Cardiac muscle cell (in vitro differentiated cells and primary cell): ENCODE measurements at places on chromosomes 6 and 20. TPM values are rescaled to one million over a fixed set of nuclear protein-coding genes. Genes with fewer than 3 reads are reported as not detected.

DNA sequence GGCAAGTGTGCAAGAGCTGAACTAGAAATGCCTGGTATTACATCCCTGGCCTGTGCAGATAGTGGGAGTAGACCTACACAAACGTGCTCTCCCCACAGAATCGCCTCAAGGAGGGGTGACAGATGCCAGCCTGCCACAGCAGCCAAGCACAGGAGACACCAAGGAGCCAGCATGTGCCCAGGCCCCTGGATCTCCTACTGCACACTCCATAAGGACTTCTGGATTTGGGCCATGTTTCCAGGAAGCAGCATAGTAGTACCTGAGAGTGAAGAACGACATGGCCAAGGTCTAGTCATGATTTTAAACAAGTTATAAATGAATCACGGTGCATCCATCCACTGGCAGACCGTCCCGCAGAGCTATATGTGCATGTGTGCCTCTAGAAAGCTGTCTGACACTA lies 232.2 kb downstream of the SYNDIG1 start:
- no peak for DNase-seq
- no peaks in the 10 kb centered on the region for H3K4me1 ChIP-seq
- peaks cover 9% of the 10 kb centered on the region for H3K27me3 ChIP-seq
- no peaks in the 10 kb centered on the region for H3K36me3 ChIP-seq

GRCh38 chr6:20692023-20692422 lies 157.8 kb downstream of the CDKAL1 start:
- peaks cover 7% of the 10 kb centered on the region for H3K4me1 ChIP-seq
- no peak overlapping the region for H3K27ac ChIP-seq
- no peaks in the 10 kb centered on the region for H3K36me3 ChIP-seq
- H3K27me3 ChIP-seq = no peaks in the 10 kb centered on the region
- no peak for DNase-seq

GRCh38 chr20:60009826-60010616 lies 51.8 kb downstream of the CDH26 start:
- H3K4me3 ChIP-seq = no peak overlapping the region
- no peaks in the 10 kb centered on the region for H3K27me3 ChIP-seq
- H3K27ac ChIP-seq = no peak overlapping the region
- H3K4me1 ChIP-seq = peaks cover 3% of the 10 kb centered on the region
- DNase-seq = peak; percentile 40

- H3K27ac ChIP-seq = no peak overlapping the region
- no peaks in the 10 kb centered on the region for H3K36me3 ChIP-seq
- H3K4me1 ChIP-seq = no peaks in the 10 kb centered on the region
- H3K27me3 ChIP-seq = no peaks in the 10 kb centered on the region
- no peak for DNase-seq
Observed at GRCh38 chr20:59825944-59826759, 107.3 kb downstream of the SYCP2 start.

- H3K27me3 ChIP-seq = no peaks in the 10 kb centered on the region
- H3K27ac ChIP-seq = no peak overlapping the region
- H3K36me3 ChIP-seq = no peaks in the 10 kb centered on the region
- no peaks in the 10 kb centered on the region for H3K4me1 ChIP-seq
Observed at GRCh38 chr20:38181971-38182370, 16.9 kb upstream of the TGM2 start.

PDYN gene
- 0.33 and 0.95 TPM in 2 replicates for total RNA-seq

- no peaks in the 10 kb centered on the region for H3K36me3 ChIP-seq
- no peak overlapping the region for H3K27ac ChIP-seq
- no peak for DNase-seq
- no peaks in the 10 kb centered on the region for H3K4me1 ChIP-seq
Observed at GRCh38 chr20:23884136-23884770, 4.7 kb upstream of the CST5 start.

FAM83C gene
- total RNA-seq = 0.49 TPM in 1 of 2 replicates, not detected in the other

DNA sequence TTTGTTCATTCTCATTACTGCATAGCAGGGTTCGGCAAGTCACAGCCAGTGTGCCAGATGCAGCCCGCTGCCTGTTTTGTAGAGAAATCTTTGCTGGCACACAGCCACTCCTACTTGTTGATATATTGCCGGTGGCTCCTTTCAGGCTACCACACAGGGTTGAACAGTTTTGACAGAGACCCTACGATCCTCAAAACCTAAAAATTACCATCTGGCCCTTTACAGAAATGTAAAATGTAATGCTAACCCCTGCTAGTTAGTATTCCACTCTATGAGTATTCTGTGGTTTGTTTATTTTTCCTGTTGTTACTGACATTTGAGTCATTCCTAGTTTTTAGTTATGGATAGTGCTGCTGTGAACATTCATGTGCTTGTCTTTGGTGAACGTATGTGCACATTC lies 11.5 kb downstream of the DHX35 start:
- DNase-seq = no peak
- H3K27me3 ChIP-seq = no peaks in the 10 kb centered on the region
- no peak overlapping the region for H3K27ac ChIP-seq

WRNIP1 gene
- 63.0 and 89.9 TPM in 2 replicates for total RNA-seq

PRRT1 gene
- 0.78 and 4.4 TPM in 2 replicates for total RNA-seq

SAPCD1 gene
- 3.9 and 11.6 TPM in 2 replicates for total RNA-seq

DNA sequence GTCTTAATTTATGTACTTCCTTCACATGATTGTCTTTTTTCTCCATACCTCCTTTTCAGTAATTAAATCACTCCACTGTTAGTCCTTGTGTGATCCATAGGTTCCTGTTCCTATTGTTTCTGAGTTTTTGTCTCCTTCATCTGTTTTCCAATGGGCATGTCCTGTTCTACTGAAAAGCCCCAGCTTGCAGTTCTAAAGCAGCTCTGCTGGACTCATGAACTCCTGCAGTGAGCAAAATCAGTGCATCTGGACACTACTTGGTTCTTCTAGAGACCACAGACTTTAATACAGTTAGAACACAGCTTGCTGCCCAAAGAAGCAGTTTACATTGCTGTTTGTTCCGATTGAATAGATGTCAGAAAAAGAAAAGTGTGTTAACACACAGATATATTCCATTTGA lies 593.3 kb upstream of the HS3ST5 start:
- no peaks in the 10 kb centered on the region for H3K27me3 ChIP-seq
- no peaks in the 10 kb centered on the region for H3K4me1 ChIP-seq
- no peak overlapping the region for H3K27ac ChIP-seq
- H3K36me3 ChIP-seq = no peaks in the 10 kb centered on the region
- H3K4me3 ChIP-seq = no peak overlapping the region

DNA sequence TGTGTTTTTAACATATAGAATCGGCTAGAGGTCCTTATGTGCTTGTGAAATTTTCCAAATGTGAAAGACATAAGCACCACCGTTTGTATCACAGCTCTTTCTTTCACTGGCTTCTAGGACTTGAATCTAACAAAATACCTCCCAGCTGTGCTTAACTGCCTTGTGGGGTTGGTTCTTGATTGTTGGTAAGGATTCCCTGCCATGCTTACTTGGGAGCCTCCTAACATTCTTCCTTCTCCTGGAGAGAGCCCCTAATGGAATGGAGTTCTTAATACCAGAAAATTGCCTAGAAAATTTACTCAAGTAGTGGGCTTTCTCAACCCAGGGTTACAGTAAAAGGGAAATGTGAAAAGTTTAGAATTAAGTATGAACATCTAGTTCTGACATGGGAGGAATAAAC lies 121.2 kb downstream of the COL19A1 start:
- no peak for DNase-seq
- H3K27me3 ChIP-seq = no peaks in the 10 kb centered on the region
- H3K4me3 ChIP-seq = no peak overlapping the region
- H3K36me3 ChIP-seq = no peaks in the 10 kb centered on the region
- H3K4me1 ChIP-seq = no peaks in the 10 kb centered on the region

DNA sequence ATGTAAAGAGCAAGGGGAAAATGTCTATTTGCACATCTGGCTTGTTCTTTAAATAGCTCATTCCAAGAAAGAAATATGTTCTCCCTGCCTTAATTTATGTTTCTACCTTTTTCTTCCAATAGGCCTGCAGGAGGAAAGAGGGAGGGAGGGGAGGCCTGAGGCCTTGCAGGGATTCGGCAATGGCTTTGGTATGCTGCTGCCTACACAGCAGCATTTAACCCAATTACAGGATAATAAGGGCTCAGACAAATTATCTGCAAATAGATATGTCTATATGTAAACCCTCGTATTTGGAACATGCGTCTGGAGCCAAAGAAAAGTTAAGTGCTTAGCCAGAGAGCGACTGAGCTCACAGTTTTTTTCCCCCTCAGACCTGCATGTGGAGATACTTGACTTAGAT lies 277.2 kb downstream of the CDC5L start:
- DNase-seq = no peak
- H3K36me3 ChIP-seq = no peaks in the 10 kb centered on the region
- H3K4me3 ChIP-seq = no peak overlapping the region
- H3K27ac ChIP-seq = no peak overlapping the region
- H3K27me3 ChIP-seq = no peaks in the 10 kb centered on the region
- peaks cover 6% of the 10 kb centered on the region for H3K4me1 ChIP-seq

GRCh38 chr6:99032396-99032795 lies 84.7 kb upstream of the FBXL4 start:
- H3K4me3 ChIP-seq = no peak overlapping the region
- H3K27me3 ChIP-seq = no peaks in the 10 kb centered on the region
- H3K36me3 ChIP-seq = no peaks in the 10 kb centered on the region
- peaks cover 17% of the 10 kb centered on the region for H3K4me1 ChIP-seq

DNA sequence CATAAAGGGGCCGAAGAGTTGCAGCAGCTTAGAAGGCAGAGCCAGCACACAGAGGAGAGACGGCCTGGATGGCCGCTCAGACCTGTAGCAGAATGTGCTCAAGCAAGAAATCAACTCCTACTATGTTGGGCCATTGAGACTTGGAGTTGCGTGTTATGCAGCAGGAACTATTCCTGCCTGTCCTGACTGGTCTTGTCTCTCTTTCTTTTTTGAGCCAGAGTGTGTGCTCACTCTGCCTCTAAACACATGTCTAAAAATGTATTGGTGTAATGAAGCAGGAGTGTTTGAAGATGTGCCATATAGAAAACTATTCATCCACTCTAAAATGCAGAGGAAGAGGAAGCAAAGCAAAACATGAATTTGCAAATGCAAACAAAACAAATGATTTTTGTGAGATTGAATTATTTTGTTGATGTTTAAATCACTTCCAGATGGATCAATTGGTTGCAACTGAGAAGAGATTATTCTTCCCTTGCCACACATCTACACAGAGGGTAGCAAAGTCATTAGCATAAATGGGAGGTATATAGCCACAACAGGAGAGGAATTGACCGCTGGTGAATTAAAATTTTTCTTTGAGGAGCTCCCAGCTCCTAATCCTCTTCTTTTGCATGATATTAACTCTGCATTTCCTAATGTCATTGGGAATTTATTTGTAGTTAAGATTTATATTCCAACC lies 20.4 kb upstream of the SYNJ2 start:
- no peak overlapping the region for H3K27ac ChIP-seq
- no peaks in the 10 kb centered on the region for H3K4me1 ChIP-seq
- no peaks in the 10 kb centered on the region for H3K27me3 ChIP-seq
- DNase-seq = no peak
- no peaks in the 10 kb centered on the region for H3K36me3 ChIP-seq

- no peaks in the 10 kb centered on the region for H3K36me3 ChIP-seq
- no peak overlapping the region for H3K4me3 ChIP-seq
- no peak for DNase-seq
- H3K4me1 ChIP-seq = no peaks in the 10 kb centered on the region
- peaks cover 36% of the 10 kb centered on the region for H3K27me3 ChIP-seq
Observed at GRCh38 chr6:123841067-123841896, 37.6 kb downstream of the NKAIN2 start.

SLC35D3 gene
- 0.74 and 2.4 TPM in 2 replicates for total RNA-seq

DNA sequence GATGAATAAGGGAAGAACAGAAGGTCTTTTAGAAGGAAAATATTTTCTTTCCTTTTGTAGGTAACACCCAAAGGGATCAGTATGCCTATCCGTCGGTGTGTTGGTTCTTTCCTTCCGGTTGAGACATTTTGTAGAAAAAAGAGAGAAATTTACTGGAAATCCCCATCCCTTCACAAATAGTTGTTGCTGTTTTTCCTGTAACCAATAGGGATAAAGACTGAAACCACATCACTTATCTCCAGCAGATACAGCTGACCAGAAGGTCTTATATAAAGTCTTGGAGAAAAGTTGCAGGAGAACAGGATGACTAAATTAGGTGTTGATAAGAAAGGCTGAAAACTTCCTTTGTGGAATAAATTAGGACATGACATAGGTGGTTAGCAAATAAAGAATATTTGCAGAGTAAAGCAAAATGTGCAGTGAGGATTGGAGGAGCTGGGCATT lies 14.8 kb upstream of the HLA-DRB1 start:
- H3K4me1 ChIP-seq = no peaks in the 10 kb centered on the region
- no peaks in the 10 kb centered on the region for H3K27me3 ChIP-seq
- no peak overlapping the region for H3K27ac ChIP-seq
- no peaks in the 10 kb centered on the region for H3K36me3 ChIP-seq

- no peaks in the 10 kb centered on the region for H3K4me1 ChIP-seq
- no peak for DNase-seq
- no peak overlapping the region for H3K27ac ChIP-seq
- no peaks in the 10 kb centered on the region for H3K36me3 ChIP-seq
- H3K27me3 ChIP-seq = no peaks in the 10 kb centered on the region
Observed at GRCh38 chr6:164694386-164694785, 615.0 kb downstream of the C6orf118 start.

GPR63 gene
- 0.67 and 1.7 TPM in 2 replicates for total RNA-seq

GRCh38 chr6:169312658-169313346 lies 59.2 kb upstream of the THBS2 start:
- no peaks in the 10 kb centered on the region for H3K4me1 ChIP-seq
- no peaks in the 10 kb centered on the region for H3K36me3 ChIP-seq
- no peaks in the 10 kb centered on the region for H3K27me3 ChIP-seq
- peak; percentile 35 for DNase-seq
- H3K4me3 ChIP-seq = no peak overlapping the region

GRCh38 chr6:82492134-82492533 lies 128.5 kb downstream of the TPBG start:
- no peaks in the 10 kb centered on the region for H3K27me3 ChIP-seq
- H3K36me3 ChIP-seq = no peaks in the 10 kb centered on the region
- H3K27ac ChIP-seq = no peak overlapping the region
- no peak for DNase-seq

RSPH9 gene
- 2.1 and 2.9 TPM in 2 replicates for total RNA-seq

DNA sequence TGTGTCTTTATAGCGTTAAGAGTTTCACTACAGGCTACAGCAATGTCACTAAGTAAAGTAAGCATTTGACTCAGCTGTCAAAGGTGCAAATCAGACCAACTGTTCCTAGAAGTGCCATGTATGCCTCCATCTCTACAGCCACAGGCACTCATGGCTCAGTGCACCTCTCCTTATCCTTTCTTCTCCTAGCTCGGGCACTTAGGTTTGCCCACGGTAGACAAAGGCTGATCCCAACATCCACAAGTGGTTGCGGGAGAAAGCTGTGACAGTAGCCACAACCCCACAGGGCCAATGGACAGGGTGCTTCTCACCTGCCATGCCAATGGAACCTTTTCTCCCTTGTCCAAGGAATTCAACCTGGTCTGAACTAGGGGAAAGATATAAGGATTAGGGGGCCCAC lies 228.5 kb upstream of the EXOC2 start:
- no peaks in the 10 kb centered on the region for H3K4me1 ChIP-seq
- H3K4me3 ChIP-seq = no peak overlapping the region
- H3K36me3 ChIP-seq = no peaks in the 10 kb centered on the region
- no peak overlapping the region for H3K27ac ChIP-seq
- DNase-seq = no peak

- no peaks in the 10 kb centered on the region for H3K4me1 ChIP-seq
- peaks cover 8% of the 10 kb centered on the region for H3K27me3 ChIP-seq
- no peak overlapping the region for H3K4me3 ChIP-seq
- no peaks in the 10 kb centered on the region for H3K36me3 ChIP-seq
- H3K27ac ChIP-seq = no peak overlapping the region
Observed at GRCh38 chr20:24617757-24618450, 148.5 kb downstream of the SYNDIG1 start.

- no peaks in the 10 kb centered on the region for H3K4me1 ChIP-seq
- H3K27me3 ChIP-seq = no peaks in the 10 kb centered on the region
- DNase-seq = peak; percentile 90
- H3K27ac ChIP-seq = no peak within 1 kb of the TSS
- H3K36me3 ChIP-seq = no peaks in the 10 kb centered on the region
Observed at GRCh38 chr20:34558320-34559218, at the start of gene MAP1LC3A. TSS of gene MAP1LC3A (plus strand) at chr20:34558718. CDS start at chr20:34558869, 151 bp downstream.
